NCI-H774 (cell line): ENCODE measurements at places on chromosomes 1 and 21.

DNA sequence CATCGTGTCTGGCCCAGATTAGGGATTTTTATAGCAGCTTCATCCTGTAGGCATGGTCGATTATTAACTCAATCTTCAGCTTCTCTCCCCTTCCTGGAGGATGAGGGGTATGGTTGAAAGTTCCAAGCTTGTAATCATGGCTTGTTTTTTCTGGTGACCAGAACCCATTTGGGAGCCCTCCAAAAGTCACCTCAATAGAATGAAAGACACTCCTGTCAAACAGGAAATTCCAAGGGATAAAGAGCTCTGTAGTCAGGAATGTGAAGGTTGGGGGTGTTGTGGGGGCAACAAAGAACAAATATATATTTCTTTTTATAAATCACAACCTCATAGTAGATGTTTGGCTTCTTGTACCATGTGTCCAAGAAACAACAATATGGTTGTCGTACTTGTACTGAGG lies 212.7 kb upstream of the ESRRG start:
- DNase-seq: no peak

- no peak for DNase-seq
These were observed 3.7 kb downstream of the SLAMF1 start for GRCh38 chr1:160643138-160643537.

GRCh38 chr1:208682664-208683013 lies 438.5 kb upstream of the PLXNA2 start:
- no peak for DNase-seq

DNA sequence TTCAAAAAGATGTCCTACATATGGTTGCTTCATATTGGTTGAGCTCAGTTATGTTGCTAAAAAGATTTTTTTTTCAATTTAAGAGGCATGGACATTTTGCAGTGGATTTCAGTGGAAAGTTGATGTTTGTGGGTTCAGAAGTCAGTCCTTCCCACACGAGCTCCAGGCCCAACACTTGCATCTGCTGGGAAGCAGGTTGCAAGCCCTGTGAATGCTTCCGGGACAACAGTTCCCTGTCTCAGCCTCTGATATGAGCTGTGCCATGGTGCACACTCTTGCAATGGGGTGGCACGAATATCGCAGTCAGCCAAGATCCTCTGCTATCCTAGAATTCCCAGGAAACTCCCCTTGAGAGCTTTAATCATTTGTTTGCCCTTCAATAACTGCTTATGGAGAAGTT lies 30.3 kb upstream of the ABCG1 start:
- DNase-seq: no peak

- DNase-seq: no peak
These were observed 8.3 kb upstream of the CD55 start for GRCh38 chr1:207313131-207313530.

DNA sequence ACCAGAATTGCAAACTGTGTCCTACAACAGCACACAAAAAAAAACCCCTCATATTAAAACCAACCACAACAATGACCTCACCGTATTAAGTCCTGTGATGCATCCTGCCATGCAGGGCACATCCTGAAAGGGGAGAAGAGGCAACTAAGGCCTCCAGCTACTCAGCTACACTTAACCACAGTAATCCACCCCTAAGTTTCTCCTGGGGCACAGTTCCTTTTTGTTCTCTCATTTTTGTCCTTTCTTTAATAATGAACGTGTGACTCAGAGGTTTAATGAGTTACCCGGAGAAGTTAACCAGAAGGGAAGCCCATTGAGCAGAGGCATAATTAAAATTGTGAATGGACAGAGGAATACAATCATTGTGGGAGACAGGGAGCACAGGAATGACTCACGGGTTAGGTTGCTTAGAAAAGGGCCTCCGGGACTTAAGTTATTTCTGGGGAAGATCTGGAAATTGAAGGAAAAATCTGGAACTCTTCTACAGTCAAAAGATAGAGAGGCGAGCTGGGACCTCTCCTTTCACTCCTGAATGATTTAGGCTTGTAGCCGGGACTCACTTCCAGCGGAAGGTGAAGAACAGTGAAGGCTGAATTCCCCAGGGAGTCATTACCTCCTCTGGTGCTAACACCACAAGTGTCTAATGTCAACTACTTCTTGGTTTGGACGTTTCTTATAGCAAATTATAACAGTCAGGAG lies 36.9 kb upstream of the HIVEP3 start:
- no peak for DNase-seq

- no peak for DNase-seq
These were observed 450 bp downstream of the ARHGAP30 start for GRCh38 chr1:161069241-161069640.

DNA sequence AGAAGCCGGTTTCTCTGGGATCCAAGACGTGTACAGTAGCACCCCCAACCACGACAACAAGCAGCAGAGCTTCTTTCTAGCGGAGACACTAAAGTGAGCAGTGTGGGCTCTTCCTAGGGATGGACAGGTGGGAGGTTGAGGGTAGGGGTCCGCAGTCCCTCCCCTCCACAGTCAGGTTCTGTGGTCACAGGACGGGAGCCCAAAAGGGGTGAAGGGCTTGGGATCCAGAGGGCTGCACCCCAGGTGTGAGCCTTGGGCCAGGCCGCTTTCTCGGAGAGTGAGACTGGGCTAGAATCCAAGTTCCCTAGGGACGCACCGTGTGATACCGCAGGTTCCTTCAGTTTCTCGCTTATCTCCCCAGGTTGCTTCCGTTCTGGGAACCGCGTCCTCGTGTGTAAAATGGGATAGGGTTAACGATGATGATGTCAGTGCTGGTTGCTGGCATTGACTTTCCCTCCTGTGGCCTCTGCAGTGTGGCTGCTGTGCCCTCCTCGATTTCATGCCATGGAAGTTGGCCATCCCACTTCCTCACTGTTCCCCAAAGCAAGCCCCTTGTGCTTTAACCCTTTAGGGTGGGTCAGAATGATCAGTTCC lies 17.3 kb upstream of the SELENON start:
- no peak for DNase-seq
